Upper lobe of left lung (tissue), 6 donors: ENCODE measurements at places on chromosomes 11 and 22. TPM values are rescaled to one million over a fixed set of nuclear protein-coding genes. Genes with fewer than 3 reads are reported as not detected.

Gene MS4A12
- total RNA-seq, result not detected

Gene MUC5AC
- not detected for total RNA-seq

Gene TMA7B
- 0.76 TPM for total RNA-seq

DNA sequence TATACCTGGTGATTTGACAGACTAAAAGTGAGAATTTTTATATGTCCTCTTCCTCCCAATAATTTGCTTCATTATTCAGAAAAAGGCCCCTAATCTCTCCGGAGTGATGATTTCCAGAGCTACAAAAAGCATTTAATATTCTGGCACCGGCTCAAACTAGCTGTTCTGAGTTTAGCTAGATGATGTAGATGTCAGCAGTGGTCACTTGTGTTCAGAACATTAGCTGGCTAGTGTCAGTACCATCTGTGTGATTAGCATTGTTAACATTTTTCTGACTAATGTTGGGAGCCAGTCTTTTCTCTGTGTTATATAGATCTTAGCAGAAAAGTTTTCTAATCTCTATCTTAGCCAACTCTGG, 68.7 kb upstream of the RRM1 start:
- H3K27ac ChIP-seq, result peak overlapping the region; percentile 30
- no peak overlapping the region for H3K4me3 ChIP-seq
- no peaks in the 10 kb centered on the region for H3K27me3 ChIP-seq
- peaks cover 12% of the 10 kb centered on the region for H3K4me1 ChIP-seq

GRCh38 chr11:69460540-69461257, 20.8 kb upstream of the LINC01488 start:
- no peak for DNase-seq
- no peaks in the 10 kb centered on the region for H3K36me3 ChIP-seq
- no peak overlapping the region for H3K4me3 ChIP-seq
- H3K4me1 ChIP-seq, result peaks cover 13% of the 10 kb centered on the region
- H3K27me3 ChIP-seq, result no peaks in the 10 kb centered on the region
- no peak overlapping the region for H3K27ac ChIP-seq

DNA sequence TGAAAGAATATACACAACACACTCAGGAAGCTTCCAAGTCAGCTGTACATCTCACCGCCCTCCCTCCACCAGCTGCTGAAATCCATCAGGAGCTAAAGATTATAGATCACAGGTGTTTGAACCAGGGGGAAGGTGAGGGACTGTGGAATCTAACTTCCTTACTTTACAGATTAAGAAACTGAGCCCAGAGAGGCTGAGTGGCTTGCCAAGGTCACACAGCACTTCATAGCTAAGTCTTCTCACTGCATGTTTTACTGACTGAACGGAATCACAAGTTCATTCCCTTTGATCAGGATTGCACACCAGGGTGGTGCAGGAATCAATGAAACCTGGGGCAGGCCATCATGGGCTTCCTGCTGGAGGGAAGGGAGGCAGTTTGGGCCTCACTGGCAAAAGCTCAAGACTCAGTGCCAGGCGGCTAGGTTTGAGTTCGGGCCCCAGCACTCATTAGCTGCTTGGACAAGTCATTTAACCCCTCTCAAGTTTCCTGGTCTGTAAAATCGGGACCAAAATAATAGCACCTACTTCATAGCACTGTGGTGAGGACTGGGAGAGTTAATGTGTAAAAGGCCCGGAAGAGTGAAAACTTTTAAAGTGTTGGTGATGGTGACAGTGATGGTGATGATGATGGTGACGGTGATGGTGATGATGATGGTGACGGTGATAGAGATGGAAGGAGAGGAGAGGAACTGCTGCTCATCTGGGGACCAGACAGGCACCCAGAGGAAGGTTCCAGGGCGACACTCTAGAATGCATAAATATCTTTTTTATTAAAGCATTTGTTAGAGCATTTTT, 8.2 kb downstream of the CD5 start:
- H3K4me3 ChIP-seq, result no peak overlapping the region
- H3K4me1 ChIP-seq, result no peaks in the 10 kb centered on the region
- DNase-seq, result no peak
- no peak overlapping the region for H3K27ac ChIP-seq

DNA sequence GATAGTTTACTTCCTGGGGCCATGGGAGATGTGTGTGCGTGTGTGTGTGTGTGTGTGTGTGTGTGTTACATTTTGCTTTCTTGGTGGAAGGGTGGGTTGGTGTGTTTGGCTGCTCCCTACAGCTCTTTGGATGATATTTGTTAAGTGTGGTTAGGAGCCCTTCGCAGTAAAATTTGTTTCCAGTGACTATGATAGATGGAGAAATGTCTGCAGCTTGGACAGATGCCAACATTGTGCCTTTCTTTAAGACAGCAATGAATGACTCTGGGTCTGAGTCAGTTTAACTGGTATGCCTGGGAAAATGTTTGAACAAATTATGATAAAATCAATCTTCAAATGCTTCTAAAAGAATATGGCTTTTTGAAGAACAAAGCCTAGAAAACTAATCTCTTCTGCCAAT, 102.7 kb upstream of the TRPC6 start:
- H3K27ac ChIP-seq, result no peak overlapping the region
- no peak overlapping the region for H3K4me3 ChIP-seq
- DNase-seq, result no peak
- H3K4me1 ChIP-seq, result no peaks in the 10 kb centered on the region

GRCh38 chr22:44588348-44588747, 90.3 kb upstream of the RTL6 start:
- H3K4me1 ChIP-seq, result no peaks in the 10 kb centered on the region
- no peaks in the 10 kb centered on the region for H3K27me3 ChIP-seq
- no peak for DNase-seq

DNA sequence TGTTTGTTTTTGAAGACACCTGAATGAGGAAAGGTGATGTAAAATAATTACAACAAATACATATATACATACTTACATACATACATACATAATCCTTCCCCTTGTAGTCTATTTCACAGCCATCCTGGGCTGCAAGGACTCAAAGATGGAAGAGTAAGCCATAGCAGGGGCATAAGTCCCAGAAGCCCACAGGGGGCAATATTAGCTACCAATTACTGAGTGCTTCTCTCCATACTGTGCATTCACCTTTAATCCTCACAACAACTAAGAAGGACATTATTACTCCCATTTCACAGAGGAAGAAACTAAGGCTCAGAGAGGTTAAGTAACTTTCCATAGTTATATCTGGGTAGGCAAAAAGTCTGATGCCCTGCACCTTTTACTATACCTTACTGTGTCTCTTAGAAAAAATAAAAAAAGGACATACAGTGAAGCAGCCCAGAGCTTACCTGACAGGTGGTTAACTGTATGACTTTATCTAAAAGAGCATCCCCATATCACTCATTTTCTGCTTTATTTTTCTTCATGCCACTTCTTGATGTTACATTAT, 2.7 kb downstream of the SERGEF start:
- no peak overlapping the region for H3K27ac ChIP-seq
- no peak overlapping the region for H3K4me3 ChIP-seq

GRCh38 chr11:76234416-76235232, 28.3 kb upstream of the WNT11 start:
- peak overlapping the region; percentile 93 for H3K4me3 ChIP-seq
- H3K4me1 ChIP-seq, result peaks cover 23% of the 10 kb centered on the region
- no peaks in the 10 kb centered on the region for H3K36me3 ChIP-seq
- no peaks in the 10 kb centered on the region for H3K27me3 ChIP-seq
- peak overlapping the region; percentile 89 for H3K27ac ChIP-seq
- peak; percentile 38 for DNase-seq

DNA sequence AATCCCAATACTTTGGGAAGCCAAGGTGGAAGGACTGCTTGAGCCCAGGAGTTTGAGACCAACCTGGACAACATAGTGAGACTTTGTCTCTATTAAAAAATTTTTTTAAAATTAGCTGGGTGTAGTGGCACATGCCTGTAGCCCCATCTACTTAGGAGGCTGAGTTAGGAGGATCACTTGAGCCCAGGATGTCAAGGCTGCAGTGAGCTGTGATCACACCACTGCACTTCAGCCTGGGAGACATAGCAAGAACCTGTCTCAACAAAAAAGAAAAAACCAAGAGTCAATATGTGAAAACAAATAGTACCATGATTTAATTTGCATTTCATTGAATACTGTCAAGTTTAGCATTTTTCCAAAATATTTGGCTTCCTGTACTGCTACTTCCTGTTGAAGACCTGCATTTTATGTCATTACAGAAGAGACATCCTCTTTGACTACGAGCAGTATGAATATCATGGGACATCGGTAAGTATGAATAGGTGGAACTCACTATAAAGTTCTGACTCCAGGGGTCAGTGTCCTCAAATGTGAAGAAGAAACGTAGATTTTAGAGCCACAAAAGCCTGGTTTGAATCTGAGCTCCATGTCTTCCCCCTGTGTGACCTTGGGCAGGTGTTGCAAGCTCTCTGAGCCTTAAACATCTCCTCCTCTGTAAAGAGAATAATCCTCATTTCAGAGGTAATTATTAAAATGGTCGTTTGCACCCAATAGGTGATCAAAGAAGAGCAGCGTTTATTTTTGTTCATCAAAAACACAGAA, 16.0 kb downstream of the CDC45 start:
- H3K36me3 ChIP-seq, result no peaks in the 10 kb centered on the region
- DNase-seq, result no peak
- H3K4me3 ChIP-seq, result no peak overlapping the region
- peaks cover 2% of the 10 kb centered on the region for H3K4me1 ChIP-seq
- no peaks in the 10 kb centered on the region for H3K27me3 ChIP-seq

GRCh38 chr11:87430821-87431220, 393.1 kb downstream of the TMEM135 start:
- no peak for DNase-seq
- H3K4me3 ChIP-seq, result no peak overlapping the region
- no peaks in the 10 kb centered on the region for H3K4me1 ChIP-seq
- no peaks in the 10 kb centered on the region for H3K27me3 ChIP-seq
- no peaks in the 10 kb centered on the region for H3K36me3 ChIP-seq

DNA sequence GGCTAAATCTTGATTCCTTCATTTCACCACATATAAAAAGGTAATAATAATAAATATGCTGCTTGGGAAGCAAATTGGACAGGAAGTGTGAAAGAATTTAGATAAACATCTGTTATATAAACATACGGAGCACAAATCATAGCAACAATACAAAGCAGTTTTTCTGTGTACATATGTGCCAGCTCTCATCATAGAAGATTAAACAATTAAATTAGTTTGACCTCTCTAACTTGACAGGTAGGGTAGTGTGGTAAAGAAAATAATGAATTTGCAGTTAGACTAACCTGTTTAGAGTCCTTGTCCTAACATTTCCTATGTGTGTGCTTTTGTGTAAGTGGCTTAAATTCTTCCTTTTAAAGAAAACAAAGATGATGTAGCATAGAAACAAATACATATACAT, 995.7 kb upstream of the TENM4 start:
- H3K27me3 ChIP-seq, result no peaks in the 10 kb centered on the region
- no peak overlapping the region for H3K4me3 ChIP-seq
- H3K4me1 ChIP-seq, result no peaks in the 10 kb centered on the region
- H3K27ac ChIP-seq, result no peak overlapping the region
- H3K36me3 ChIP-seq, result no peaks in the 10 kb centered on the region
